Muscle of back (tissue), 13 donors: ENCODE measurements at places on chromosomes 1 and 21.

DNA sequence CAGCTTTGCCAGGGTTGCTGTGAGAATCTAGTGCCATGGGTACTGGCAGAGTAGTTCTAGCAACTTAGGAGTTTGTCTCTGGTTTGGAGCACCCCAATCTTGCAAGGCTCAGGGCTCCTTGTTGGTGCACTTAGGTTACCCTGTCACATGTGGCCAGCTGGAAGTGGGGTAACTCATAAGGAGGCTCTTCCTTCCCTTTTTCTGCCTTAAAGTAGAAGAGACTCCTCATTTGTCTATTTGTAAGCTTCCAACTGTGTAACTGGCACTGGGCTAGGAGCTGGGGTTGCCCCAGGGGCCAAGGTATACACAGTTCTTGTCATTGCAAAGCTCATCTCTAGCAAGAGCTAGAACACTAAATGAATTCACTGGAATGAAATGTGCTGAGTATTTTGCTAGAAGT, 10.6 kb downstream of the MROH7 start:
- DNase-seq = no peak

GRCh38 chr21:20720623-20721022, 277.6 kb upstream of the NCAM2 start:
- DNase-seq = peak; percentile 45

DNA sequence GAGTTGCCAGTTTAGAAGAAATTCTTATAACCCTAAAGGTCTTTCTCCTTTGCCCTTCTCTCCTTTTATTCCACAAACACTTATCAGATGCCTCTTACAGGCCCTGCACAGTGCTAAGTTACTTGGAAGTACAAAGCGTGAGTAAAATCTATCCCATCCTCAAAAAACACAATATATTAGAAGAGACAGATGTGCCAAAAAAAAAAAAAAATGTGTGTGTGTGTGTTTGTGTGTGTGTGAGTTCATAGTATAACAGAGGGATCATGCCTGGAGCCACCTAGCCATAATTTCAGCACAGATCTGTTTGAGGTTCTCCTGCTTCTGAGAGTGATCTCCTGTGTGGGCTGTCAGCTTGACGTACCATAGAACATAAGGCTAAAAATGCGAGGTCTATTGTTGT, 5.0 kb downstream of the FAM20B start:
- DNase-seq = no peak

DNA sequence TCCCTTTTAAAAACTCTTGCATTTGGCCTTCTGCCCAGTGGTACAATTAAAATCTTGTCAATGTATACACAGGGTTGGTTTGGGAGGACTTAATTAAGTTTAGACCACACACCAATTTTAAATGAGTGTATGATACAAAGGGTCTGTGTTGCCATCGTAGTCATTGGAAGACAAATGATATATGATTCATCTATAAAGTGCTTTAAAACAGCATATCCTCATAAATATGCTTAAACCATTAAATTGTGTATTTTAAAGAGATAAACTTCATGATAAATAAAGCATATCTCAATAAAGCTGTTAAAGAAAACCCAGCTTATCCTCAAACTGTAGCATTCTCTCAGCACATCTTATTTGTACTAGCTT, 69.5 kb downstream of the LUZP1 start:
- no peak for DNase-seq

DNA sequence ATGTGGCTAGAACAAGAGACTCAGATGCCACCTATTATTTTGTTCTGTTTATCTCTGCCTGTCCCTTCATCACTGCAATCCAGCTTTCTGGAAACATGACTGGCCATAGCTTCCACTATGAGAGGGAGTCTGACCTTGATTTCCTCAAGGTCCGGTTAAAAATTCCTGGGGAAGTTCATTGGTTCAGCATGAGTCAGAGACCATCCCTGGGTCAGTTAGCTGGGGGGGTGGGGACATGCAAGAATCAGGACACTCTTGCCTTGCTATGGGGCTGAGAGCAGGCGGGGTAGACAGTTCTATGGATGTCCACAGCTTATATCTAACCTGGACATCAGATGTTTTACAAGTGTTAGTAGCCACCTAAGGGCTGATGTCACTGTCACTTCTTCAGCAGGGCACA, 81.1 kb downstream of the TENT5C start:
- no peak for DNase-seq

DNA sequence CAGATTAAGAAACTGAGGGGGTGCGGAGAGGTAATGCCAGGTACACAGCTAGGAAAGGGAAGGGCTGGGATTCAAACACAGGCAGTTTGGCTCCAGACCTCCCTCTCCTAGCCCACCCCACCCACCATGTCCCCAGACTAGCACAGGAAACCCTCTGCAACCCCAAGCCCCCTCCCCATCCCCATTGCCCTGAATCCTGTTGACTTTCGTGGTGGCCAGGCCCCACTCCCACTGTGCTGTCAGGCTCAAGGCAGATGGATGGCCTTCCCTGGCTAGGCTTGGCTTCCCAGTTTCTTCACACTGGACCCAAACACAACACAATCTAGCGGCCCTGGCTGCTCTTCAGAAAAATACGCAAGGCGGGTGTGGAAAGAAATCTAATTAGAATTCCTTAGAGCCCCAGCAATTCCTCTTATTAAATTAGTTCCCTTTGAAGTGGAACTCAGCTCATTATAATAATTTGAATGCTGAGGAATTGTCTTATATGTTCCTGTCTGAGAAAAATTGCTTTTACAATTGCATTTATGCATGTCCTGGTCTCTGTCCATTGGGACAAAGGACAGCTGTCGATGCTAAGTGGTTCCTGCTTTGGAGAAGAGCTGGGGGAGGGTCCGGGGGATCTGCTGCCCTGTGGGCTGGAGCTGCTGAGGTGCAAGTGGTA, 97.4 kb downstream of the SYF2 start:
- no peak for DNase-seq
